HAP-1 (cell line): ENCODE measurements at places on chromosomes 3 and 15.
A peak's percentile ranks its signal among the peaks of the same experiment; 100 is the strongest.

- no peak for DNase-seq
Measured at GRCh38 chr15:71391421-71392088, 276.3 kb downstream of the THSD4 start.

DNA sequence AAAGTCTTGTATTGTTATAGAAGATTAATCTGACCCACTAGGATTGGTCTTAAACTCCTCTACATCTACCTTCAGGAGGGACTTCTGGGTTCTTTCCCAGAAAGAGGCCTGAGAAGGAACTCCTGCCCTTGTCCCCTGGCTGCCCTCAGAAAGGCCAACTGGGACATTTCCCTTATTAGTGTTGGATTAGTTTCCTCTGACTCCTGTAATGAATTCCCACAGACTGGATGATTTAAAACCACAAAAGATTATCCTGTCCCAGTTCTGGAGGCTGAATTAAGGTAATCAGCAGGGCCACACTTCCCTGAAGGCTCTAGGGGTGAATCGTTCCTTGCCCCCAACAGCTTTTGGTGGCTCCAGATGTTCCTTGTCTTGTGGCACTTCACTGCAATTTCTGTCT, 102.8 kb upstream of the NMNAT3 start:
- DNase-seq, result no peak

DNA sequence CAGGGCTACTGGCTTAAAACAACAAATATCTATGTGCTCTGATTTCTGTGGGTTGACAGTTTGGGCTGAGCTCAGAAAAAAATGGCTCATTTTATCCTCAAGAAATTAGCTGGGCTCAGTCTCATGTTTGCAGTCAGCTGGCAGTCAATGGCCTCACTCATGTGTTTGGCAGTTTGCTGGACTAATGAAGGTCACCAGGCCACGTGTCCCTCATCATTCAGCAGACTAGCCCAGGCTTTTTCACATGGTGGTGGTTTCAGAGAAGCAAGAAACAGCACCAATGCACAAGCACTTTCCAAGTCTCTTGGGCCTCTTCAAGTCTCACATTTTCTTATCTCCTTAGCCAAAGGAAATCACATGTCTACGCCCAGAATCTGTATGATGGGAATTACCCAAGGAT, 478.3 kb upstream of the PPP2R3A start:
- DNase-seq, result no peak

DNA sequence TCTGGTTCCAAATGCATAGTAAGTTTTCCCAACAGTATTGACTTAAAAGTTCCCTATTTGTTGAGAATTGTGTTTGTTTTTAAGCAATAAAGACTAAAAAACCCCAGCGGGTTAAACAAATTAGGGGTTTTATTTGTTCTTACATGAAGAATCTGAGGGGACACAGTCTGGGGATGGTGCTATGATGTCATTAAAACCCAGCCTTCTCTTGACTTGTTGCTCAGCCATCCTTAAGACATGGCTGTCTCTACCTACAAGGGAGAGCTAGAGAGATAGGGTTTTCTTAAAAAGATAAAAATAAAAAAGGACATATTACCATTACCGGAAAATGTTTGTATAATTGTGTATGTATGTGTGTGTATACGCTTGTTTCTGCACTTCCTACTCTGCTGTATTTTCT, 11.7 kb upstream of the ARL14 start:
- no peak for DNase-seq

- no peak for DNase-seq
Measured at GRCh38 chr3:39282057-39282456, 2.2 kb upstream of the CX3CR1 start.

DNA sequence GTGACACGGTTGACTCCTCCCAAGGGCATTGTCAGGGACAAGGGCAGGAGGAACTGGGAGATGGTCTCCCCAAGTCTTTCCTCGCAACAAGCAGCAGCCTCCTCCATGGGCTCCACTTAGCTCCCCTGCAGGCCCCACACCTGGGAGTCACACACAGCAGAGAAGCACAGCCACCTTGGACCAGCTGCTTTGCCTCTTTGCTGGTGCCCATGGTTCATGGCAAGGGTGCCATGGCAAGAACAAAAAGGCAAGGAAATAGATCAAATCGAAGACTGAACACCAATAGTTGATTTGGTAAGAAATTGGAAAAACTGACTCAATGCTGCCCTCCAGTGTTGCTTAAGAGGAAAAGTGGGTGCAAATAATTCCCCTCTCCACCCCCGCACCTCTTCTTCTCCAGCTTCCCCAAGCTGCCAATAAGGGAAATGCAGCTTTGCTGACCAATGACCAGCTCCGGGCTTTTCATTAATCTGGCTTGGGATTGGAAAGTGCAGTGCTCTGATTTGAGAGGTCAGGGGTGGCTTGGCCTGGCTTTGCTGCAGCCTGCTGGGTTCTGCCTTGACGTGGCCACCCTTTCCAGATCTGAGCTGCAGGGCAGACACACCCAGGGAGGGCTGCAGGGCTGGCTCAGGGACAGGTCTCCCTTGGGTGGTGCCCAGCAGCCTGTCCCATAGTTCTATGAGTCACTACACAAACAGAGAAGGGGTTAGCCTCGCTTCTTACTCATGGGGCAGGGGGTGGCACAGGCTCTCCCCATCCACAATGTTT, 162.0 kb downstream of the KLF13 start:
- DNase-seq, result peak; percentile 67

DNA sequence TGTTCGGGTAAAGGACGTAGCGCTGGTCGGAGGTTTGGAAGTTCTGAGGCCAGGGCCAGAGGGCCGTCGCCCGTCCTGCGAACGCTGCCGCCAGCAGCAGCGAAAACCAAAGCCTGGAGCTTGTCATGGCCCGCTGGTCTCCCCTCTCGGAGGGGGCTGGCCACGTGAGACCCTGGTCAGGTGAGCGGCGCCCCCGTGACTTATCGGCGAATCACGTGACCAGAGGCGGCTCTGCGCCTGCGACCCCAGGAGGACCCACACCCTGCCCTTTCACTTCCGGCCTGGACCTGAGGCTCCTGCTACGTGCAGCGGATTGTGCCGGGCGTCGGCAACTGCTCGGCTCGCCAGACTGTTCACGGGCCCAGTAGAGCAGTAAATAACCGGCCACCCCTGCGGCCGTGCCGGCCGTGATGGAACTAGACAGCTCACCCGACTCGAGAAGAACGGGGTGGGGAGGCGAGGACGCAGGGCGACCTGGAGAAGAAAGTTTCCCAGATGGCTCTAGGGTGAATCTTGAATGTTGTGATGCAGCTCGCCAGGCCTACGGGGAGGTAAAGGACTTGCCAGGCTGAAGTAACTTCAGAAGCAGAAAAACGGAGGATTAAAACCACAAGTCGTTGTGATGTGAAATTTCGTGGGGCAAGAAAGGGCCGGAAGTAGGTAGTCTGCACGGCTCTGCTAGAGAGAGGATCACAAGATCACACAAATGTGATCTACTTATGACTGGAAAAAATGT, at the start of gene HEXA:
TSS of gene HEXA (minus strand) at position 169 of the 736 bp plus-strand sequence. CDS start at position 127, 42 bp downstream.
- peak; percentile 100 for DNase-seq

DNA sequence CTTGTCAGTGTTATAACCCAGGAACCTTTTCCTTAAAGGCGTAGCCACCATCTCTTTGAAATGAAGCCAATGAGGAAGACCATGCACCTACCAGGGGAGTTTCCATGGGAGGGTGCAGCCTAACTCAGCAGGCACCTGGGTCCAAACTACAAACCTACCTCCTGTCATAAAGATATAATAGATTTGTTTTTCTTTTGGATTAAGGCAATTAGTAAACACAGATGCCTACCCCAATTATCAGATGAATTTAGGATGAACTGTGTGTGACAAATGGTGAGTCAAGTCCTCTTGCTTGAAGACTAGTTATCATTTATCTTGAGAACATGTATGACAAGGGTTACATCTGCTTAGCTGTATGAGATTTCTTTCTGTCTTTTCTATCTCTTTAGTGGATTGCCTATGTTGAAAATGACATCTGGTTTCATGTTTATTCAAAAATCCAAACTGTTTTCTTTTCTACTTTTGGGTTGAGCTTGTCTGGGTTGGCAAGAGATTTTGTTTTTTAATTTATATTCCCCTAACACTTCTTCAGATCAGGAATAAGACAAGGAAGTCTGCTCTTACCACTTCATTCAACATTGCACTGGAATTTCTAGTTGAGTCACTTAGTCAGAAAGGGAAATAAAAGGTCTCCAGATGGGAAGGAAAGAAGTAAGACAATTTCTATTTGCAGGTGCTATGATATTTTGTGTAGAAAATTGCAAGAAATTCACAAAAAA, 149.9 kb downstream of the NEK10 start:
- DNase-seq, result no peak

DNA sequence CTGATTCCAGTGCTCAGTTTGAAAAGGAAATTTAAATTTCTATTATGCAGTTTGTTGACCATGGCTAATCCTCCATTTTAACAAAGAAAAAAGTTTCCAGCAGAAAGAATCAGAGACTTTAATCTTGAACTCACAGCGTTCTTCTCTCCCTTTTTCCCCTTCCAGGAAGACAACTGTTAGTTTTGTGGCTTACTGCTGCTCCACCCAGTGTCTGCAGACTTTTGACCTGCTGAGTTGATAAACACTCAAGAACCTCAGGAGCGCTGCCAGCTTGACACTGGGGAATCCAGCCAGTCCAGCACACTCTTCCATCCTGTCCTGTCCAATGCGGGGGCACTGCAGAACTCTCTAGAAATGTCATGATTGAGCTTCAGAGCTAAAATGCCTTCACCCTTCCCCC, 134.6 kb downstream of the LRRC28 start:
- DNase-seq, result peak; percentile 63

DNA sequence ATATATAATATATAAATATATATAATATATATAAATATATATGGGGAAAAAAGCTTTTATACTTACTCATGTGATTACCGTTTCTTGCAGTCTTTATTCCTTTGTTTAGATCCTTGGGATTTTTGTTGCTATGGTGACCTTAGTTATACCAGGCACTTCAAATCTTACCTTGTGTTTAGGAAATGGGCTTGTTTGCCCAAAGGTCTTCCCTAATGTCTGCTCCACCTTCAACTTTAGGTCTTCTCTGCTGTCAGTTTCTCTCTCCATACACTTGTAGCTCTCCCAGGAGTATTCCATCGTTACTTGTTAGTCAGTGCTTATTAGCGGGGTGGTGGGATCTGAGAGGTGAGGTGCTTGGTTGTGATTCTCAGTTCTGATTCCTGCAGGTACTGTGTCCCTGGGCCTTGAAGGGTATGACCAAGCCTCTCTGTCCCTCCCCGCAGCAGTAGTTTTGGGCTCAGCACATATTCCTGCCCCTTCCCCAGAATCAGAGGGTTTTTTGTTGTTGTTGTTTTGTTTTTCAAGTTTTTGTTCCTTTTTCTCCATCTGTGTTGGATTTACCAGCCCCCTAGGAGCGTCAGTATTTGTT, 9.6 kb upstream of the LAMP3 start:
- DNase-seq, result peak; percentile 6

DNA sequence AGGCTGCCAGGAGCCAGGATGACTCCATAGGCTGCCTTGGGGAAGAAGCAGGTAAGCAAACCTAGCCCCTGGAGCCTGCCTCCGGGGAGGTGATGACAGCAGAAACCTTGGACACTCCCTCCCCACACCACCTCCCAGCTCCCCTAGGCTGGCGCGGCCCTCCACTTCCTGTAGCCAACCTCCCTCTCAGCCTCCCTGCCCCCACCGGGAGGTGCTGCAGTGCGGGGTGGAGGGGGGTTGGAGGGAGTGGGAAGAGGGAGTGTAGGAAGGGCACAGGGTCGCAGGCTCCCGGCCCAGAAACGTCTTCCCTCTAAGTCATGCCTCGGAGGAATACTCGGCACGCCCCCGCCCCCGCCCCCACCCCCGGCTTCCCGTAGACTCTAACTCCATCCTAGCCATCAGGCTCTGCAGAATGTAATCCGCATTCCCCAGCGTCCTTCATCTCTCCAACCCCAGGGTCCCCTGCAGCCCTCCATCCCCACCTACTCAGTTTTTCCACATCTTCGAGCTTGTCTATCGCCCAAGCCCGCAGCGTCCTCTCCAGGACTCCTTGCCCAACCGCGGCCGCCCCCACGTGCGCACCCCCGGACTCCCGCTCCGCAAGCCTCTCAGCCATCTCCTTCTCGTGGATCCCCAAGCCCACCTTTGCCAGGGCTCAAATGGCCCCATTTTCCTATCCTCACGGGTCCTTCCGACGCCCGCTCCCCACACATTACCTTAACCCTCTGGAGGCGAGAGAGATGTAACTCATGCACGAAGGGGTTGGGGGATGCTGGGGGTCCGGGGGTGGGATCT, 528 bp downstream of the LPCAT4 start:
- DNase-seq, result peak; percentile 87

DNA sequence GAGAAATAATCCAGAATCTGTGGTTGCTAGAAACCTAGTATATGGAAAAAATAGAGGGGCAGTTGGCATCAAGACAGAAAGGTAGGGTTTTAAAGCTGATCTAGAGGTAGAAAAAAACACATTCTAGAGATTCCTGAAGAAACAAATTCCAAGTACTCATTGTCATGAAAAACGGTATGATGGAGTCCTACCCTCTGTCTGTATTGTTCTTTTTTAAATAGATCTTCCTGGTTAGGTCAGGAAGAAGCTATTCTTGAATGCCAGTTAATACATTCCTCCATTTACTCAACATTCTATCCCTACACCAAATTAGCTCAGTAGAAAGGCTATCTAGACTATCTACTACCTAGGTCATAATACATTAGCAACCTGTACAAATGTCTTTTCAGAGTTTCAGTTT, 364.7 kb downstream of the FHIT start:
- no peak for DNase-seq

DNA sequence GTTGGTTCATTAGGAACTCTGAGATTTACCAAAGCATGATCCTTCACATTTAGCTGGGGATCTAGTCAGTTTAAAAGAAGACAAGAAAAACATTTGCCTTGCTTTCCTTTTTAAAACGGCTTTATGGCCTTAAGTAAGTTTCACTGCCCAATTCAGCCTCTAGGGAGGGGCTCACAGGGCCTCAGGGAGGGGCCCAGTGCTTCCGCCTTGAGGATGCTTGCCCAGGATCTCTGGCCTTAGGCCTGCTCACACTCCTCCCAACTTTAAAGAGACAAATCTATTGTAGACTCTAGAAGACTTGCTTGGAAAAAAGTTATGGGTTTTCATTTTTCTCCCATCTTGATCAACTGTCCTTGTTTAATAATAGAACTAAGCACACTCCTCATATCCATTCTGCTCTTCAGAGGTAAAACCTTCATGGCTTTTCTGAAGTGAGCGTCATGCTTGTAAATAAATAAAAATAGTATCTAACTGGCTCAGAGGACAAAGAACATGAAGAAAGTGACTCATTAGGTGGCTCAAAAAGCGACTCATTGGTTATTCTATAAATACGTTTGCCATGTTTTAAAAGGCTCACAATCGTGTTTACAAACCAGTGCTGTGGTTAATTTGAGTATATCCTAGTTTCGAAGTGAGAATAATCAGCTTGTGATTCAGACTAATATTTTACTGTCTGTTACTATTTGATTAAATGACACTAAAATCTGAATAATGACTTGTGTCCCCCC, 13.7 kb downstream of the PDHB start:
- no peak for DNase-seq

DNA sequence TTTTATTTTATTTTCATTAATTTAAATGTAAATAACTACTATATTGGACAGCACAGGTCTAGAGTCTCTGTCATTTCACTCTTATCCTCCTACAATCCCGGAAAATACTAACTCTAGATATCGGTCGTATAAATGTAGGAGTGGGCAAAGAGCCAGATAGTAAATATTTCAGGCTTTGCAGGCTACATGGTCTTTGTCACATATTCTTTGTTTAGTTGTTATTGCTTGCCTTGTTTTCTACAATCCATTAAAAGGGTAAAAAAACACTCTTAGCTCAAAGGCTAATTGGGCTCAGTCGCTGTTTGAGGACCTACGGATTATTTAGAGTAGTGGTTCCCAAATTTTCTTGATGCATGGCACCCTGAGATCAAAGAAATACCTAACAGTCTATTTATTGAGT, 1.7 kb downstream of the KNL1 start:
- DNase-seq, result no peak

GRCh38 chr15:66757521-66757920, 55.5 kb downstream of the SMAD6 start:
- no peak for DNase-seq

- DNase-seq, result no peak
Measured at GRCh38 chr15:69082021-69082502, 67.6 kb downstream of the NOX5 start.
